ENCODE measurements at places on chromosomes 5 and 9.

- no peak for DNase-seq
Measured at GRCh38 chr5:140362311-140362710, 2.3 kb downstream of the SLC4A9 start.

GRCh38 chr5:5969942-5970483, 408.3 kb downstream of the MED10 start:
- DNase-seq = no peak

DNA sequence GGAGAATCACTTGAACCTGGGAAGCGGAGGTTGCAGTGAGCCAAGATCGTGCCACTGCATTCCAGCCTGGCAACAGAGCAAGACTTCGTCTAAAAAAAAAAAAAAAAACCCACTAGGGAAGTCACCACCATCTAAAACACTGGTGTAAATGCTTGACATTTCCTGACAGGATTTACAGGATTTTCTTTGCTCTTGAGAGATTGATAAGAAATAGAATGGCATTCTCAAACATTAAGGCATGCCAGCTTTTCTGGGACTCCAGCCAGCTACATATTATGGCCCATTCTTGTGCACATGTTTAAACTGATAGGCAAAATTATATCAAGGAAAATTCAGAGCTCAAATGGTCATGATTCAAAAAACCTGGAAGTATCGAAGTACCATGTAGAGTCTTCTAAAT, 28.7 kb downstream of the GTF3C4 start:
- peak; percentile 21 for DNase-seq

GRCh38 chr5:91373600-91373999, 9.5 kb downstream of the ARRDC3 start:
- DNase-seq = no peak

DNA sequence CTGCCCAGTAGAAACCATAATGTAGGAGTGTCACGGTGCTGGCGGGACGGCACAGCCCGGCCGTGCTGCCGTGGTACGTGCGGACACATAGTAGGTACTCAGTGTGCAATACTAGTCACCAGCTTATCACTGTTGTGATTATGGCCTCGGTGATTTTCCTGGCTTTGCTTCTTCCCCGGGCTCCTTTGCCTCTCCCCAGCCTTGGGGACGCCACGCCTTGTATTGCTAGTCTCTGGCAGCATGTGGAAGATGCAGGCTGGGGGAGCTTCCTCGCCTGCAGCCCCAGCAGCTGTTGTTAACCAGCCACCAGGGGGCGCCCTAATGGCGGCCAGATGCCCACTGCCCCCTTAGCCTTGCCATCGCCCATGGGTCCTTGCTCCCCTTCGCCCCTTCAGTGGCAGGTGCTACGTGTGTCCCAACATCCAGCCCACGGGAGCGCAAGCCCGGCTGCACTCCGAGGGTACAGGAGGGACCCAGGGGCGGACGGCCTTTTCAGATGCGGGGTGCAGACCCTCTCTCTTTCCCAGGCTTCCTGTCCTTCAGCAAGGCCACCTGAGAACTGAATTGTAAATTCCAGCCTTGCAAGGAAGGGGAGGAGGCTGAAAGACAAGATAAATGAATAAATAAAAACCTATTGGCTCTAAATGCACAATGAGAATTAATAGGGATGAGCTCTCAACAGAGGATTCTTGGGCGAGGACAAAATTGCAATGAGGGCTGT, 8.0 kb downstream of the NTNG2 start:
- DNase-seq = peak; percentile 83

DNA sequence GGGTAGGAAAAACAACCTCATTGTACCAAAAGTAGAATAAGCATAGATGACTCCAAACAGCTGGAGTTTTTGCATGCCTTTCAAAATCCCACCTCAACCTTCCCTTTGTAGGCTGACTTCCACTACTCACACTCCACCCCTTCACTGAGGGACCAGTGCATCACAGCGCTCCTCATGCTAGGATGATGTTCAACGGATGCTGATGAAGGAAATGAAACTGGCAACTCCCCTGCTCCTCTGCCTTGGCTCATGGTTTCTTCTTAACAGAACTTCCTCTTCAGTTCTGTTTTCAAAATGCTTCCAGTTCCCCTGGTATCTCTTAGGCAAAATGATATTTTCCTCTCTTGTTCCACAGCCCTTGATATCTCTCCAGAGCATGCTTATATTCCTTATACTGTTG, 29.0 kb downstream of the LIFR start:
- DNase-seq = no peak

DNA sequence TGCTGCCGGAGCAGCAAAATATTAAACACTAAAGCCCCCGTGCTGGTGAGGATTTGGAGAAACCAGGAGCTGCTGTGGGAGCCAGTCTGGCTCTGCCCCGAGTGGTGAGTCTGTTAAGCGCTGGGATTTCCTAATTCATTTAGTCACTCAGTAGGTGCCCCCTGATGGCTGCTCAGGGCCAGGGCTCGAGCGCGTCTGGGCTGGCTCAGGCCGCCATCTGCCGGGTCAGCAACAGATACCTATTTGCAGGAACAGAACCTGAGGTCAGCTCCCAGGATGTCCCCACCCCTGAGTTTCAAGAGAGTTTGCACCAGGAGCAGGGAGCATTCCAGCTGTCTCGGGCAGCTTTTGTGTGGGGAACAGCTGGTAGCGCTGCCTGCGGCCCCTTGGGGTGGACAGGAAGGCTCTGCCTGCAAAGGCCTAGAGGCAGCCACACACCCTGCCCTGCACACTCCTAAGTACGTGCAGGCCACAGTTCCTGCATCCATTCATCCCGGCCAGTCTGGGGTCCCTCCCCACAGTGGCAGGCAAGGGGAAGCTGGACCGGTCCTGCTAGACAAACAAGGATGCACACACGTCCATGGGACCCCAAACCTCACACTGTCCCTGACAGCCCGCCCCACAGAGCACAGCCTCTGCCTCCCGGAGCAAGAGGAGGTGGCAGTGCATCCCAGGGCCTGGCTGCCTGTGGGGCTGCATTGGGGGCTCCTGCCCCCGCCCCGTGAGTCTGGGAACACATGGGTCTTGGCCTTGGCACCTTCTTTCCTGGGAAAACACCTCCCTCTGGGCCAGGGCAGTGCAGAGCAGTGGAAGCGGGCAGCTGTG, 83.7 kb downstream of the ADAMTS2 start:
- DNase-seq = peak; percentile 43

DNA sequence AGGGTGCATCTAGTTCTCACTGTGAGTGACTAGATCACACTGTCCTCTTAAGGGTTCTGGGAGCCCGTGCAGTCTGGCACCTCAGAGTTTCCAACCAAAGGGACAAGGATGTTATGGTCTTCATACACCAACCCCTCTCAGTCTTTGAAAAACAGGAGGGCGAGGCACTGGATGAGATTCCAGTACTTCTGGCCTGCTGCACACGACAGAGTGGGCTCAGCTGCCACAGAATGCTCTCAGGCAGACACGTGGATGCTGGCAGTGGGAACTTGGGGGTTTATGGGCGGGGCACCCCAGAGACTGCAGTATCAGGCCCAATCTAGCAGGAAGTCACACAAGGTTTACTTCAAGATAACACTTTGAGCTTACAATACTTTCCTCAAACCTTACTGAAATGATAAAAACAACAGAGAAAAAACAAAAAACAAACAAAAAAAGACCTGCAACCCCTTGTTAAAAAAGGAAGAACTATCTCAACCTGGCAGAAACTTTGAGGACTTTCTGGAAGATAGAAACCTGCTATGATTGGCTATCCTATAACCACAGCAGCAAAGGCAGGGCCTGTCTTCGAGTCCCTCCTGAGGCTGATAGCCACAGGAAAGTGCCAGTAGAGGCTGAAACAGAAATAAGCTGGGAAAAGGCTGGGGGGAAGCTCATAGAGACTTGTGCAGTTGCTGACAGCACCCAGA, 28.3 kb upstream of the TGFBR1 start:
- DNase-seq = peak; percentile 91

- peak; percentile 73 for DNase-seq
Measured at GRCh38 chr5:146039420-146039819, 66.0 kb downstream of the PLAC8L1 start.
